ENCODE measurements at places on chromosomes 12 and 14.

DNA sequence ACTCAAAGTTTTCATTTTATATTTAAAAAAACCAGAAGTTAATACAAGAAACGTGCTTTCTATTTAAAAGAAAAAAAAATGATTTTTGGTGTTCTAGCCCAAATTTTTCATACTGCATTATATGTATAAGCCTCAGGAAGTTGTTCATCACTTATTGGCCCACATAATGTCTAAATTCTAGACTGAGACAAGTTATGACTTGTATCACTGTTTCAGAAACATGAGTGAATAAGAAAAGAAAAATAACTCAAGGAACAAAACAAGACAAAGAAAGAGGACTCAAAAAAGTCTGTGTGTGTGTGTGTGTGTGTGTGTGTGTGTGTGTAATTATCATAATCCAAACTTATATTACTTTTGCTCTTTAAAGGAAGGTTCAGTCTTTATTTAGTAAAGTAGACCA is 929.8 kb downstream of the GALC start:
- no peak for DNase-seq

- DNase-seq = no peak
These were observed 4.5 kb downstream of the SUPT16H start for GRCh38 chr14:21379338-21379737.

DNA sequence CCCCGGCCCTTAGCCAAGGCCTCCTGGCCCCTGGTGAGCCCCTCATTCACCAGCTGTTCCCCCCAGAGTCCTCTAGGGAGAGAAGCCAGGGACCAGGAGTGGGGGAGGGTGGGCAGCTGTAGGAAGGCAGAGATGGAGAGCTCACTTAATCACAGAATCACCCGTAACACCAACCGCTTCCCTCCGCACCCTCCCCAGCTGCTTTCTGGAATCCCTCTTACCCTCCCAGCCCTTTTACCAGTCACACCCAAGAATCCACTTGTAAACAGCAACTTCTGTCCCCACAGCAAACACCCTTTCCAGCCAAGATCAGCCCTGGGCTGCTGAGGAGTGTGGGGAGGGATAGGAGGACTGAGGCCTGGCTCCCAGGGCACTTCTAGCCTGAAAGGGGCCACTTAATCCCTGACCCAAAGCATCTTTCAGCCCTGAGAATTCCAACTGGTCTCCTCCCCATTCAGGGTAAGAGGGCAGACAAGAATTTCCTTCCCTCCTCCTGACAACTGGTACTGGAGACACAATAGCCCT is 18.8 kb downstream of the NCKAP5L start:
- no peak for DNase-seq

DNA sequence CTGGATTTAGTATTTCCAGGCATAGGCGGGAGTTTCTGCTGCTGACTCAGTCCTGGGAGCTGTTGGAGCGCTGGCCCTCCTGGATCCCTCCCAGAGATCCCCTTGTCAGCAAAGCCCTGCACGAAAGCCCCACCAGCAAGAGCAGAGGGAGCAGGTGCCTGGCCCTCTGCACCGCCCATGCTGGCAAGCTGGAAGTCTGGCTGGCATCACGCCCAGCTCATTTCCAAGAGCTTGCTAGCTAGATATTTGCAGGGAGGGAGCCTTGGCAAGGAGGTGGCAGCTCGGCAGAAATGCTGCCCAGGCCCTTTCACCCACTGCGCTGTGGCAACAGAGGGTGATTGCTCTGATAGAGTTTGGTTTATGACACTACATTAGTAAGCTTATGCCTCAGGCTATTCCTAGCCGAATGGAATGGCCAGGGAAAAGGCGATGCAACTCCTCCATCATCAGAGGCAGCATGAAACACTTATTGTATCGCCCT is 193.9 kb downstream of the EMP1 start:
- DNase-seq = no peak

DNA sequence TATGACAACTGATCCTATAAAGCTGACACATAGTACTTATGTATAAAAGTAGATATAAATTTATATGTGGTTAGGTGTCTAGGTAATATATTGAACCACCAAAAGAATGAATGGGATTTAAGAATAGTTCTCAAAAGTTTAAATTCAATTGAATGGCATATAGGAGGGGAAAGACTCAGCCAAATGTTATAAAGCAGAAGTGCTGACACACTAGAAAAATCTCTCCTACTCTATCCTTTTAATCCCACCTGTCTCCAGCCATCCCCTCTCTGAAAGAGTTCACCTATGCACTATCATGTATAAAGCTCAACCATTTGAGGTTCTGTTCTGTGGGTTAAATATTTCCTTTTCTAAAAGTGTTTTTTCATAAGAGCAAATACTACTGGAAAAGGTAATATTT is 400.7 kb downstream of the SOX5 start:
- DNase-seq = no peak

- no peak for DNase-seq
These were observed 91.1 kb upstream of the FUT8 start for GRCh38 chr14:65321370-65321875.

DNA sequence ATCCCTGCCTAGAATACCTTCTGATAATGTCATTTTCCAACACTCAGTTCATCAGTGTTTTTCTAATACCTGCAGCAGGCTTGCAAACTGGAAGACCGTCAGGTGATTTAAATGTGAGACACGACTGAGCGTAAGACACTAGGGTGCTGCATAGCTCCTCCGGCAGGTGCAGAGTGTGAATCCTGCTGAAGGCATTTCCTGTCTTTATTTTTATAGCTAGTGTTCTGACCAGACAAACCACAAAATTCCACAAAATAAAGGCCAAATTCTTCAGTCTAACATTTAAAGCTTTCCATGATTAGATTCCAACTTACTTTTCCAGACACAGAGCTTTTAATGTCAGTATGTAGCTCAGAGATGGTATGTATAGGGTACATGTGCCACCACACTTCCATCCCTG is 70.7 kb downstream of the BBS10 start:
- no peak for DNase-seq

DNA sequence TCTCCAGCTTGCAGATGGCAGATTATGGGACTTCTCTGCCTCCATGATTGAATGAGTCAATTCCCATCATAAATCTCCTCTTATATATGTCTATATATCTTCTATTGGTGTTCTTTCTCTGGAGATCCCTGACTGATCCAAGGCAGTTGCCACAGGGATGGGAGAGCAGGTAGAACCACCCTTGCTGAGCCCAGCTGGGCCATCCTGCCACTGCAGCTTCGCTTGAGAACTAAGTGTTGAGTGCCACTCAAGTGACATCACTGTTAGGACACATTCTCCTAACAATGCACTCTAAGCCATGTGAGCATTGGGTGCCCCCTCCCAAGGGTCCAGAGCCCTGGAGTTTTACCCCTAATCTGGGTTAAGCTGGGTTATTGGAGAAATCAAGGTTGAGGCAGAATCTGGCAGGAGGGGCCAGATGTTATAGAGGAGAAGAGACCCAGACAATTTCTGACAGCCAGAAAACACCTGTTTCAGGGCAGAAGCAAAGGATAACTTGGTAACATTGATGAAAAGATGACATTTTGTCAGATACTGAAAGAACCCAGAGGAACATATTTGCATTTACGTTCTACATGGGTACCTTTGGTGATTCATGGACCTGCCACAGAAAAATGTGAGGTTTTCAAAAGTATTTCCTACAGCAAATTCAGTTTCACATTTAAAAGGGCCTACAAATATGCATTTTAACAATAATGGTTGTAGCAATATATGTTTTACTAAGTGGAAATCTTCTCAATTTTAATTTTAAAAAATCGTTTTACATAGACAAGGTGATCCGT is 57.2 kb upstream of the MAX start:
- no peak for DNase-seq

- DNase-seq = no peak
These were observed 143.4 kb upstream of the PRICKLE1 start for GRCh38 chr12:42732908-42733411.

DNA sequence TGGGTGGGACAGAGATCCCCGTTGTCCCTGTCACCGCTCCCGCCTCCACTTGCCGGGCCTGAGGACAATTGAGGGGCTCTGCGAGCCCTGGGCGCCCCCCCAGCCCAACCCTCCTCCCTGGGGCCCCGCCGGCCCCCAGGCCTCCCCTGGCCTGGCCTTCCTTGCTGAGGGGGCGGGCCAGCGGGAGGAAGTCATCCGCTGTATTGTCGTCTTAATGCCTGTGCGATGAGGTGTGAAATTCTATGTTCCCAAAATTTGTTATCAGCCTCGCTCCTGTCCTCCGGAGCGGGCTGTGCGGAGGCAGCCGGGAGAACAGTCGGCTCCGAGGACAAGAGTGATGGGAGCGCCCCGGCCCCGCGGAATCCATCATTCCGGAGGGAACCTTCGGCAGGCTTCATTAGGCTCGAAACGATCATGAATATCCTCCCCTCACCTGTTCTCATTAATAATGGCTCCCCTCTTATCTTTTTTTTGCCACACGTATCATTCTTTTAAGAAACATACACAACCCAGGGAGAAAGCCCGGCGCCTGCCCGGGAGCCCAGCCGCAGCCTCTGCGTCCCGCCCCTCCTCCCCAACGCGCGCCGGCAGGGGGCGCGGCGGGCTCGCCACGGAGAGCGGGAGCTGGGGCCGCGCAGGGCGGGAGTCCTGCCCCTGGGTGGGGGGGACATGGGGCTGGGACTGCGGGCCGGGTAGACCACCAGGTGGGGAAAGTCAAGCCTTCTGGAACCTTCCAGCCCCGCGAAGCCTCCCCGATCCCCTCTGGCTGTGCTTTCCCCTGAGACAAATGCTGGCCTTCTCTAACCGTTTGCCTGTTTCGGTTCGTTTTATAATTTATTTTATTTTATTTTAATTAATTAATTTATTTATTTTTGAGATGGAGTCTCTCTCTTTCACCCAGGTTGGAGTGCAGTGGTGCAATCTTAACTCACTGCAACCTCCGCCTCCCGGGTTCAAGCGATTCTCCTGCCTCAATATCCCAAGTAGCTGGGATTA is 17.1 kb upstream of the DLK1 start:
- DNase-seq = no peak

DNA sequence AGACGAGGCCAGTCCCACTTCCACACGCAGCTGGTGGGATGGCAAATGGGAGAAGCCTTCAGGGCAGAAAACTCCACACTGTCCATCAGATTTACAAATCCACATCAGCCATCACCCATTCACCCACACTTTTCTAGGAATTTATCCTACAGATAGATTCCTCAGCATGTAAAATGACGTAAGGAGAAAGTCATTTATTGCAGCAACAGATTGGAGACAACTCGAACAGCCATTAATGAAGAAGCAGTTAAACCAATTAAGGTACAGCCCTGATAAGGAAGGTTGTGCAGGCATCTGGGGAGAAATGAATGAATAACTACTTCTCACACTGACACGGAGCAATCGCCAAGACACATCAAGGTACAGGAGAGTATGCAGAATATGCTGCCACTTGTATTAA is 26.2 kb downstream of the PRKAB1 start:
- DNase-seq = no peak

DNA sequence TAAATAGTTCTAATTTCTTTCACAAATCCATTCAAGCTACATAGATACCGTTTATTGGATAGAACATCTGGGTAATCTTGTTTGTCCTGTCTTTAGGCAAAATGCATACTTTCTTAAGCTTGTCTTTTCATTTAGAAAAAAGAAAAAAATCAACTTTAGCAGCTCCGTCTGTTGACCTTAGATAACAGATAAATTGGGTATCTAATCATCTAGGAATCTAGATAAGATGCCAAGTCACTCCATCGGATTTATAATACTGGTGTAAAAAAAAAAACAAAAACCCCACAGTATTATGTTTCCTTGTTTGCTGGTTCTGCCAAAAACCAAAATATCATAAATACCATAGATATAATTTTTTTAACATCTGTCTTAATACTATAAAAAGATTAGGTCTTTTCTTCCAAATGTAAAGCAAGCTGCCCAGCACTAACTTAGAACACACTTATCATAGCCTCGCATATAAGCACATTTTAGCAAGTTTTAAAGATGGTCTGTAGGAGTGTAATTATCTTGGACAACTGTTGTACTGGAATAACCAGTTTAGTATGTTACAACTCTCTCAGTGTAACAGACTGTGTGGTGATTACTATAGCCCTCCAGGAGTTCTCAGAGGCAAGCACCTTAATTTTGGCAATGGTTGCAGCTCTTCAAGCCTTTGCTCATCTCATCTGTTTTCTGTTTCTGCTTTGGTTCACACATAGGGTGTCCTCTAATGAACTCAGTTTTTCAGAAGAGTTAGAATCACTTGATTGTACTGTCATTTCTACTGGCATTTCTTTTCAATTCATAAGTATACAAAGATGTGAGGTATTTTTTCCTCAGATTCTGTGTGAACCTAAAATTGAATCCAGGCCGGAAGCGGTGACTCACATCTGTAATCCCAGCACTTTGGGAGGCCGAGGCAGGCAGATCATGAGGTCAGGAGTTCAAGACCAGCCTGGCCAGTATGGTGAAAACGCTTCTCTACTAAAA is 83.1 kb downstream of the ANO6 start:
- DNase-seq = no peak

- DNase-seq = no peak
These were observed 146.5 kb downstream of the PIWIL1 start for GRCh38 chr12:130484221-130484620.

DNA sequence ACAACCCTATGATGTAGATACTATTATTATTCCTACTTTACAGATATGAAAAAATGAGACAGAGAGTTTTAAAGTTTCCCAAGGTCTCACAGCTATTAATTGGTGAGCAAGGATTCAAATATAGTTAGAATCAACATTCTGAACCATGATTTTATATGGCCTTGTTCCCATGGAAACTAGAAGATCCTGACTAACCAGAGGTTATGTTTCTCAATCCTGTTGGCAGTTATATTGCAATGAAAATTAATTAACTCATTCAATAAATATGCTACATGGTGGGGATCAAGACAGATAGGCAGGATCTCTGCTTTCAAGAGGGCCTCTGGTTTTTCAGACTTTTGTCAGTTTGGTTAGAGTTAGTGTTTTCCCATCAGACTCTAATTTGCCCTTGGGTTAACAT is 9.3 kb upstream of the FUT8 start:
- no peak for DNase-seq

- DNase-seq = no peak
These were observed 90.3 kb downstream of the IGF1 start for GRCh38 chr12:102390068-102390467.

- DNase-seq = peak; percentile 49
These were observed at the start of gene ZBTB39 for GRCh38 chr12:57005980-57006808. TSS of gene ZBTB39 (minus strand) at chr12:57006546. CDS start at chr12:57004917, 1,629 bp downstream.

- no peak for DNase-seq
These were observed 411.8 kb upstream of the MIS18BP1 start for GRCh38 chr14:45664668-45665356.
